ENCODE measurements at places on chromosomes 6 and 20.

- no peak for DNase-seq
Measured at GRCh38 chr6:136767103-136767502, 25.2 kb downstream of the MAP3K5 start.

DNA sequence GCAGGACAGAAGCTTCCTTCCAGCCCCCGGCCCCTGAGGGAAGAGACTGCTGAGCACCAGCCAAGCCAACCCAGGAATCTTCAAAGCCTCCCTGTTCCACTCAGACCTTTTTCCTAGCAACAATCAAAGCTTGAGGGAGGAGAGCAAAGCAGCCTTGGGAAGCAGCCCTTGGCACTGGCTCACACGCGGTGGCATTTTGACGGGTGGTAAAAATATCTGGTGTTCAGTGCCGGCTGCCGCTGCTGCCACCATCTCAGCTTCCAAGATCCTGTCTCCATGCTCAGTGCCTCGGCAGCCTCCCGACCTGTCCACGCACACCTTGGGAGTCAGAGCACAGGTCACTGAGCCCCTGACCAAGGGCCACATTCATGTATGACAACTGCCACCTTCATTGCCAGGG, 170.1 kb downstream of the LRFN2 start:
- no peak for DNase-seq

GRCh38 chr20:878511-879307, 37.4 kb downstream of the ANGPT4 start:
- DNase-seq, result no peak

- DNase-seq, result no peak
Measured at GRCh38 chr20:2986466-2986865, 57.0 kb upstream of the GNRH2 start.

DNA sequence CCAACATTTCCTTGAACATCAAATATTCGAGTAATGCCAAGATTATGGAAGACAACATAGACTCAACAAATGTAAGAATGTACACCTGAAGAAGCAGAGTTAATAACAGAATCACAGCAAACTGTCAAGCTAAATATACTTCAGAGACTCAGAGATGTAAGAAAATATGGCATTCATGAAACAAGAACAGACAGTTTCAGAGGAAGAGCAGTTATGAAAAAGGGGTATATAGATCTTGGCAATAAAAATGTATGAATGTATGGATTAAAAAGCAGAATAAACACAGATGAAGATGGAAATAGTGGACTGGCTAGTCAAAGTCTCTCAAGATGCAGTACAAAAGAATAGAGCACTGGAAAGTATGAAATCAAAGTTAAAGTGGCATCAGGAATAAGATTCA, 18.4 kb downstream of the RRAGD start:
- DNase-seq, result no peak

- no peak for DNase-seq
Measured at GRCh38 chr20:3101737-3102574, 17.4 kb upstream of the AVP start.

GRCh38 chr6:134287859-134288537, 29.9 kb downstream of the SGK1 start:
- no peak for DNase-seq

DNA sequence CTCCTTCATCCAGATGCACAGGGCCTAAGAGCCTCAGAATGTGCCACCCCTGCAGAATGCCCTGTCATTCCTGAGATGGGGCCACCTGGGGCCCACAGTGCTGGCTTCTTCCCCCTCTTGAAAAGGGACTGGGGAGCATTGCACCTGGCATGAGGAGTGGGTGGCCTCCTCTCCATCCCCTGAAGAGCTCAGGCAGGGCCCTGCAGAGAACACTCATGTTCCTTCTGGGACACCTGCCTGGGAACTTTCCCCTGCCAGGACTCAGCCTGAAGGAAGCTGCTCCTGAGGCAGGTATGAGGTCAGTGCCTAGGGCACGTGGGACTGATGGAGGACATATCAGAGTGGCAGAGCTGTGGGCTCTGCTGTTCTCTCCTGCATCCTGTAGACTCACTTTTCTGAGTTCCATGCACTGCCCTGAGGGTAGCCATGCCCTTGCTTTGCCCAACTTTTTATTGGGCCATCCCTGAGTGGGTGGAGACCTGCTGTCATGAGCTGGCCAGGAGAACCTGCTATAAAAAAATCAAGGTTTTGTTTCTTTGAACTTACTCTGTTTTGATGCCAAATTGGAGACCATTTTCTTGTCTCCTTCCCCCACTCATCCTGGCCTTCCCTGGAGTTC, 19.5 kb downstream of the CCDC167 start:
- DNase-seq, result no peak

DNA sequence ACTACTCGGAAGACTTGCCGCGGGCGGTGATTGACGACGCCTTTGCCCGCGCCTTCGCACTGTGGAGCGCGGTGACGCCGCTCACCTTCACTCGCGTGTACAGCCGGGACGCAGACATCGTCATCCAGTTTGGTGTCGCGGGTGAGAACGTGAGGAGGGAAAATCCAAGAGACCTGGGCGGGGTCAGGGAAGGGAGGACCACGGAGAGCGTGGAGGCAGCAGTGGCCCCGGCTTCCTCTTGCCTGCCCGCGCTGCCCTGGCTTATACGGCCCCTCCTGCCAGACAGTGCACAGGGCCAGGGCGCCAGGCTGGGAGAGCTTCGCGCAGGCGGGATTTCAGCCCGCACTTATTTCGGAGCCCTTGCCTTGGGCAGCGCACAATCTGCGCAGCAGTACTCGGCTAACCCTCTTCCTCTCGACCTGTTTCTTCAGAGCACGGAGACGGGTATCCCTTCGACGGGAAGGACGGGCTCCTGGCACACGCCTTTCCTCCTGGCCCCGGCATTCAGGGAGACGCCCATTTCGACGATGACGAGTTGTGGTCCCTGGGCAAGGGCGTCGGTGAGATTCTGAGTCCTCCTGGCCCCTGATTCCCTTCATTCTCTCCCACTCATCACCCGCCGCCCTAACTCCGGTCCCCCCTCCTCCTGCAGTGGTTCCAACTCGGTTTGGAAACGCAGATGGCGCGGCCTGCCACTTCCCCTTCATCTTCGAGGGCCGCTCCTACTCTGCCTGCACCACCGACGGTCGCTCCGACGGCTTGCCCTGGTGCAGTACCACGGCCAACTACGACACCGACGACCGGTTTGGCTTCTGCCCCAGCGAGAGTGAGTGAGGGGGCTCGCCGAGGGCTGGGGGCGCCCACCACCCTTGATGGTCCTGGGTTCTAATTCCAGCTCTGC, 2.0 kb downstream of the MMP9 start:
- DNase-seq, result no peak

GRCh38 chr6:11364971-11365397, 132.5 kb upstream of the NEDD9 start:
- no peak for DNase-seq

DNA sequence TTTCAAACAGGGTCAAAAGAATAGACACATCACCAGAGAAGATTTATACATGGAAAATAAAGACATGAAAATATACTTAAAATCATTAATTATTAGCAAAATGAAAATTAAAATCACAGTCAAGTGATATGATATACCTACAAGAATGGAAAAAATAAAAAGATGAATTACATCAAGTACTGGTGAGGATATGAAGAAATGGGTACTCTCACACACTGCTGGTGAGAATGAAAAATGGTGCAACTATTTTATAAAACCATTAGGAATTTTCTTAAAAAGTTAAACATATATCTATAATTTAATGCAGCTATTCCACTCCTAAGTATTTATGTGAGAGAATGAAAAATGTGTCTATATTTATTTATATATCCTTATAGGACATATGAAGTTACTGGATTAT, 136.3 kb upstream of the GRIK2 start:
- DNase-seq, result no peak

GRCh38 chr6:142740449-142740848, 204.5 kb downstream of the HIVEP2 start:
- no peak for DNase-seq

DNA sequence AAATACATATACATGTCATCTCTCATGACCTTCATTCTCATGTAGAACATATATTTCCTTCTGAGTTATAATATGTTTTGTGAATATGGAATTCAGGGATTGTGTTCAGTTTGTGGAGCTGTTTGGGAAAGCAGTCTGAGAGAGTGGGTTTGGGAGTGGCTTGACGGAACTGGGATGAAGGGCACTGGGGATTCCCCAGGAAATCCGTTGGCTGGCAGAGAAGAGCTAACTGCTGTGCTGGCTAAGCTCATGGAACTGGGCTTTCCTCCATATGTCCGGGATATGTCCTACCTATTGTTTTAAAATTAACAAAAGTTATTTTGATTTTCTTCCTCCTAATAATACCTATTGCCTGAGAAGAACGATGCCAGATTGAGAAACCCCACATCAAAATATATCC, 359.5 kb upstream of the FLRT3 start:
- DNase-seq, result no peak

DNA sequence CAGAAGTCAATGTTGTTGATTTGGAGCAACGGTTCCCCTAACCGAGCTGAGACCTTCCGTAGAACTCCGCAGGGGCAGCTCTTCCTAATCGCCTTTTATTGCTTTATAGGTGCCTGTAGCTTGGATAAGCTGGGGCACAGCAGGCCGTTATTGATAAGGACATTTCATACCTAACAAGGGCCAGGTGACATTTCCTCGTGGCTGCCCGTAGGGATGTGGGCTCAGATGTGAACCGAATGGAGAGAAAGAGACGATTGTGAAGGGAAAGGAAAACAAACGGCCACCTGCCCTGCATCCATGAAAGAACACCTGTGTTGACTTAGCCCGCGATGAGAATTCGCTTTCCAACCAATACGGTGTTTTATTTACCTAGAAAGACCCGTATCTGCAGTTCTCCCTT, 53.3 kb upstream of the DACT2 start:
- DNase-seq, result no peak

DNA sequence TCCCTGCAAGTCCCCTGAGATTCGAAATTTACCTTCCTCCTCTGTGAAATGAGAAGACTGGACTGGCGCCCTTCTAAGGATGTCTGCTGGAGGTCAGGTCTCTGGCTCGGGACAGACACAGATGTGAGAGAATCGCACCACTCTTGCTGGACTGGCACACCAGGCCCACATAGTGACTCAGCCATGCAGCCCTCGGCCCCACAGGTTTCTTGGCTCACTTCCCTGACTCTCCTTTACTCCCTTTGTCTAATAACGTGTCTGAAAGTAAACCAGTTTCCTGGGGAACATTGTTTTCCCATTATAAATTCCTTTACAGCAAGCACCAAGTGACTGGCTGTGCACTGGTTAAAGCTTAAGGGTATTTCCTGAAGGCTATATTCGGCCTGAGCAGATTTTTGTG, 106.7 kb upstream of the PLEKHG1 start:
- no peak for DNase-seq

- DNase-seq, result no peak
Measured at GRCh38 chr6:30944051-30944450, 3.3 kb downstream of the MUCL3 start.

DNA sequence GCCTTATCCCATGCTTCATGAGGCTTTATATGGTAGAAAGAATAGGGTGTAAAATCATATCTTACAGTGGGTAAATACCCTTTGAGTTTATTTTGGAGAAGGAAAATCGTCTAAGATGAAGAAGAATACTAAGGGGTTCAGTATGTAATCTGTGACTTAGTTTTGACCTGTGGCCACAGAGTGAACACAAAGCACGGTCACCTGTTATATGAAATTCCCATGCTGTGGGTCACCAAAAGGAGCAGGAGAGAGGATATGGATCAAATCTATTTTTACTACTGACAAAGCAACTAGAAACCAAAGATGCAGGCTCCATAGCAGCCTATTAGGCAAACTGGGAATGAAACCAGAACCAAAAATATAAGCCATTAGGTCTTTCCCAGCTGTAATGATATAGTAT, 3.6 kb upstream of the HAO1 start:
- no peak for DNase-seq

DNA sequence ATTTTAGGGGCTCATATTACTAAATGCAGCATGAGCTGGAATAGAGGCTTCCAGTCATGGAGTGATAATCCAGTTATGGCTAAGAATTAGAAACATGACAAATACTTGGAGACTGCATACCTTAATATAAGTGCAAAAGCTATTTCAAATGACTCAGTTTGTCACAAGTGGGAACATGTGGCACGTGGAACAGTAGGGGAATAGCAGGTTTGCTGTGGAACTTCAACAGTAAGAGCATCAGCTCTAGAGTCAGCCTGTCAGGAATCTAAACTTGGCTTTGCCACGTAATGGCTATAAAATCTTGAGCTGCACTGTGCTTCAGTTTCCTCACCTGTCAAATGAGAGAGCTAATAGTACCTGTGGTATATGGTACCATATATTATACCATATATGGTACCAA, 62.1 kb downstream of the HTR1B start:
- no peak for DNase-seq

DNA sequence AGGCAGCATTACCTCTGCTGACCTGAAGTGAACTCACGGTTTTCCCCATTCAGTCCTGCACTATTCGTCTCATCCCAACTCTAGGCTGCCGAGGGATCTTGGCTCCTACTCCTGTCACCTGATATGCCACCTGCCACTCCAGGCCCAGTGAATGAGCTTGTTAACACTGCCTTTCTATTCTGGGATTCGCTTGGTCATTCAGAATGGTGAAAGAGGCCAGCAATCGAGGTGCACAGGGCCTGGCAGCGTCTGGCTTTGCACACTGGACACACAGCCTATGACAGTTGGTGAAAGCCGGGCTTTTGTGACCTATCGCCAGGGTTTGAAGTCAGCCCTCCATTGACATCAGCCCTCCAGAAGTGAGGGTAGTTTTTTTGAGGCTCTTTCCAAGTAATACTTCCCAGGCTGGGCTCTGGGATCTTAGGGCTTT, 59.3 kb upstream of the MYL9 start:
- DNase-seq, result no peak

GRCh38 chr6:53264337-53264736, 84.4 kb downstream of the ELOVL5 start:
- no peak for DNase-seq

- DNase-seq, result no peak
Measured at GRCh38 chr6:135474362-135474761, 23.2 kb downstream of the AHI1 start.

DNA sequence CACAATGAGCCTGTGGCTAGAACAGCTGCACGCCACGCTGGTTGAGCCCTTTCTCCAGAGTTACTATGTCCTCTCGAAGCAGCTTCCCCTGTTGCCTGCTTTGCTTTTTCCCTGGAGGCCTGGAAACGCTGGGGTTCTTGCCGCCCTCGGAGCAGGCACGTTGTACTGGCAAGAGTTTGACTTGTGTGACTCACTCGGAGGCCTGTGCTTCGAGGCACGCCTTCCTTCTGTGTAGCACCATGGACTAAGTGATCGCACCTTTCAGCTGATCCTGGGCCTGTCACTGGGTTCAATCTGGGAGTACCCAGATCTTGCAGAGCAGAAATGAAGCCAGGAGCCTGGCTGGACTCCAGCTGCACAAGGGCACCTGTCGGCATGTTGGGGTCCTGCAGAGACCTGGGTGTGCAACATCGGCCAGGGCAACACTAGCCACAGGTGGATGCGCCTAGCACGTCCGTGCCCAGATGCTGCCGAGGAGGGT, 5.2 kb downstream of the INSM1 start:
- DNase-seq, result no peak

- no peak for DNase-seq
Measured at GRCh38 chr6:55568808-55569439, 10.1 kb downstream of the HMGCLL1 start.

GRCh38 chr20:21450572-21450971, 53.2 kb upstream of the NKX2-4 start:
- no peak for DNase-seq

- DNase-seq, result no peak
Measured at GRCh38 chr6:125533710-125534397, 215.6 kb upstream of the HEY2 start.

Measured in GOT3 (cell line).